Esophagus mucosa (tissue), 1 donor: ENCODE measurements at places on chromosomes 12 and 14.

GRCh38 chr14:99626041-99626648, 18.8 kb upstream of the HHIPL1 start:
- peak; percentile 1 for ATAC-seq

DNA sequence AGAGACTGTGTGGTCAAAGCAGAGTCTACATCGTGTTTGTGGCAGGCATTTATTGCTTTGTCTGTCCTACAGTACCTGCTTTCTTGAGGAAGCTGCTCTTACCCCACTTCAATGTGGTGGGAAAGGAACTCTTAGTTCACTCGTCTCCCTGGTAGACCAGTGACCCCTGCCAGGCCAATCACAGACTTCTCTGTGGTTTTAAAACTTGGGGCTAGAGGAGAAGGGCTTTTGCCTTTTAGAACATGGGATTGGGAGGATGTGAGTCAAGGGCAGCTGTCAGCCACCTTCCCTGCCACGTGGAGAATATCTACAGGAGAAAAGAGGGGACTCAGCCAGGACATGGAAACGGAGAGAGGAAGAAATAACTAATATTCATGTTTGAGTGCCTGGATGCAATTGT, 36.8 kb upstream of the TMED10 start:
- no peak for ATAC-seq

GRCh38 chr12:122893208-122894153, 2.4 kb downstream of the VPS37B start:
- ATAC-seq, result peak; percentile 25

DNA sequence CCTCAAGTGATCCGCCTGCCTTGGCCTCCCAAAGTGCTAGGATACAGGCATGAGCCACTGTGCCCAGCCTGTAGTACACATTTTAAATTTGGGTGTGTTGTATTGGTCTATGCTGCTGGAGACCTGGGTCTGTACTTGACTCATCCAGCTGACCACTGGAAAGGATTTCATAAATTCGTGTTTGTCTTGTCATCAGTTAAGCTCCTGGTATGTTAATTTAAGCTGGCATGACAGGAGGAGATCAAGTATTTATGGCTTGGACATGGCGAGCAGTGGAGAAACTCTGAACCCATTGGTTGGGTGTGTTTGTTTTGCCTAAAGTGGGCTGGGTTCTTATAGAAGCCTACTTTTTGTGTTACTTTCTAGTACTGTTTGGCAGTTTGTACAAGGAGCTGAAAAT, 24.2 kb downstream of the YY1 start:
- no peak for ATAC-seq

DNA sequence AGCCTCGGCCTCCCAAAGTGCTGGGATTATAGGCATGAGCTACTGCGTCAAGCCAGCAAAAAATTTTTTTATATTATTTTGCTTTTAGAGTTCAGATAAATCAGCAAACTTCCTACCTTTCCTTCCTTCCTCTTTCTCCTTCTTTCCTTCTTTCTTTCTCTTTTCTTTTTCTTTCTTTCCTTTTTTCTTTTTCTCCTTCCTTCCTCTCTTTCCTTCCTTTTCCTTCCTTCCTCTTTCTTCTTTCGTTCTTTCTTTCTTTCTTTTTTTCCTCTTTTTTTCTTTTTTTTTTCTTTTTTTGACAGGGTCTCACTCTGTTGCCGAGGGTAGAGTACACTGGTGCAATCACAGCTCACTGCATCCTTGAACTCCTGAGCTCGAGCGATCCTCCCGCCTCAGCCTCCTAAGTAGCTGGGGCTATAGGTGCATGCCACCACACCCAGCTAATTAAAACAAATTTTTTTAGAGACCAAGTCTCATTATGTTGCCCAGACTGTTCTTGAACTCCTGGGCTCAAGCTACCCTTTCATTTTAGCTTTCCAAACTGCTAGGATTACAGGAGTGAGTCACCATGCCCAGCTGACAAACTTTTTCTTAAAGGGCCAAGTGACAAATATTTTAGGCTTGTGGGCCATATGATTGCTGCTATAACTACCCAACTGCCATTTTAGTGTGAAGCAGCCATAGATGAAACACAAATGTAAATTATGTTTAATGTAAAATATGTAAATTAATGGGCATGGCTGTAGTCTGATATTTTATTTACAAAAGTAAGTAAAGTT, 7.1 kb upstream of the WASHC4 start:
- peak; percentile 64 for ATAC-seq
